NCI-H510A (cell line): ENCODE measurements at places on chromosomes 5 and 9.

GRCh38 chr9:70283848-70284247 lies 25.1 kb downstream of the SMC5 start:
- DNase-seq: no peak

DNA sequence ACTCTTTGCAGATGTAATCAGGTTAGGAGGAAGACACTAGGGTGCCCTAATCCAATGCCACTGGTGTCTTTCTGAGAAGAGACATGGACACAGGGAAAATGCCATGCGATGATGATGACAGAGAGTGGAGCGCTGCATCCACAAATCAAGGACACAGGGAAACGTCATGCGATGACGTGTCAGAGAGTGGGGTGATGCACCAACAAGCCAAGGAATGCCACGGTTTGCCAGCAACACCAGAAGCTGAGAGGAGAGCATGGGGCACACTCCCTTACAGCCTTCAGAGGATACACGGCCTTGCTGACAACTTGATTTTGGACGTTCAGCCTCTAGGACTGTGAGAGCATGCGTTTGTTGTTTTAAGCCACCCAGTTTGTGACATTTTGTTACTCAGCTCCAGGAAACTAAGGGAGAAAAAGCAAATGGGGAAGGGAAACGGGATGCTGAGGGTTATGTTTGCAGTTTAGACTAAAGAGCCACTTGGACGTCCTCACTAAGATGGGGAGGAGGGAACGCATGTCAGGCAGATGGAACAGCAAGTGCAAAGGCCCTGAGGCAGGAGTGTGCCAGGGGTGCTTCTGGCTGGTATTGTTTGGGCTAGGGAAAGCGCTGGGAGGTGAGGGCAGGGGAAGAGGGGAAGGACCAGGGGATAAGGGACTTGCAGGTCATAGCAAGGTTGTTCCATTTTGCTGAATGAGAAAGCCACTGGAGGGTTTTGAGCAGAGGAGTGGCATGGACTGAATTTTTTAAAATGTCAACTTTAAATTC lies 2.5 kb upstream of the TENT4A start:
- DNase-seq: no peak

GRCh38 chr5:95631991-95632675 lies 12.2 kb downstream of the GPR150 start:
- DNase-seq: no peak

DNA sequence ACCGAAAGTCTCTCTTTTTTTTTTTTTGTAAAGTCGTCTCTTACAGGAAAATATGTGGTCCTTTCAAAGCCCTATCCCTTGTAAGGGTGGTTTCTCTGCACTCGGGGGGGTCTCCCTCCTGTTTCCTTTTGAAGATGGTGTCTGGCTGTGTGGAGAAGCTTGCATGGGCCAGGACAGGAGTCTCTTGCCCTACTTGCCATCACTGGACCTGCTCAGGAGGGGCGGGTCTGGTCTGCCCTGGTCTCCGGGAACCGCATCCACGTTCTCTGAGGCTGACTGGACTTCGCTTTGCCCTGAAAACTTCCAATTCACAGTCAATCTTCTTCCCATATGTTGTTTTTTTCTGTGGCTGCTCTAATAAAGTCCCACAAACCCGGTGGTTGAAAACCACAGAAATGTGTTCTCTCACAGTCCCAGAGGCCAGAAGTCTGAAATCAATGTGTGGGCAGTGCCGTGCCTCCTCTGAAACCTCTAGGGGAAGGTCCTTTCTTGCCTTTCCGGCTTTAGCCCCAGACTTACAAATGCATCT lies 92.9 kb upstream of the IER5L start:
- no peak for DNase-seq

DNA sequence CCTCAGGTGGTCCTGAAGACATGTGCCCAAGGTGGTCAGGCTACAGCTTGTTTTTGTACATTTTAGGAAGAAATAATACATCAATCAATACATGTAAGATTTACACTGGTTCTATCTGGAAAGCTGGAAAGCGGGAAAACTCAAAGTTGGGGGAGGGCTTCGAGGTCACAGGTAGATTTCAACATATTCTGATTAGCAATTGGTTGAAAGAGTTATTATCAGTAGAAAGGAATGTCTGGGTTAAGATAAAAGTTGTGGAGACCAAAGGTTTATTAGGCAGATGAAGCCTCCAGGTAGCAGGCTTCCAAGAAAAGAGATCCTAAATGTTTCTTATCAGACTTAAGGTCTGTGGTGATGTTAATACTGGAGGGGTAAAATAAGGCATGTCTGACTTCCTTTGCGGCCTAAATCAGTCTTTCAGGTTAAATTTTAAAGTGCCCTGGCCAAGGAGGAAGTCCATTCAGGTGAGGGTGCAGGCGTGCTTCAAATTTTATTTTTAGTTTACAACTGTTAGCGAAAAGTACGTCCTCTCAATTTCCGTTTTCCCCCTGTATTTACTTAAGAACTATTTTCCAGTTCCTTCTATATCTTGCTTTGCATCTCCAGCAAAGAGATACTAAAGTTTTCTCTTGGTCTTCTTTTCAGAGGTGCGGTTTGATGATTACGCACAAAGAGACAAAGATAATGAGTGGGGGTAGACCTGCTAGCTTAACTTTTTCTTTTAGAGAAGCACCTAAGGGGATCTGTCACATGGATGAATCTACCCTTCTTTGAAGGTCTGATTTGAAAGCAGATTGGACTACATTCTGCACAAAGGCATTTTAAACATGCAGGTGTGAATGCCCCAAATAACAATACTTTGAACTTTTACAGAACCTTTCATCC lies 578.6 kb downstream of the RAB3C start:
- DNase-seq: no peak

GRCh38 chr5:33611877-33612276 lies 171.1 kb downstream of the TARS1 start:
- no peak for DNase-seq

DNA sequence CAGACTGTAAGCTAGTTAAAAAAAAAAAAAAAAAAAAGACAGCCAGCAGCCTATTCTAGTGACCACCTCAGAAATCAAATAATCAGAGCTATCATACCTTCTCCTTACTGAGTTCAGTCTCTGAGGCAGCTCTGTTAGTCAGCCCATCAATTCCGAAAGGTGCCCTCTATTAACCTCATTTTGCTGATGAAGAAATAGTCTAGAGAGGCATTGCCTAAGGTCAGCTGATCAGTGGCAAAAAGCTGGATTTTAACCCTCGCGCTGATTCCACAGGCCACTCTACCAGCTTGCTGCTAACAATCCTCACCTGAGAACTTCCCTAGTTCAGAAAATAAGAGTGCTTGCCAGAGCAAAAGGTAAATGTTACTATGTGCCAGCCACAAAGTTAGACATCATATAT lies 172.0 kb downstream of the DENND1A start:
- no peak for DNase-seq

DNA sequence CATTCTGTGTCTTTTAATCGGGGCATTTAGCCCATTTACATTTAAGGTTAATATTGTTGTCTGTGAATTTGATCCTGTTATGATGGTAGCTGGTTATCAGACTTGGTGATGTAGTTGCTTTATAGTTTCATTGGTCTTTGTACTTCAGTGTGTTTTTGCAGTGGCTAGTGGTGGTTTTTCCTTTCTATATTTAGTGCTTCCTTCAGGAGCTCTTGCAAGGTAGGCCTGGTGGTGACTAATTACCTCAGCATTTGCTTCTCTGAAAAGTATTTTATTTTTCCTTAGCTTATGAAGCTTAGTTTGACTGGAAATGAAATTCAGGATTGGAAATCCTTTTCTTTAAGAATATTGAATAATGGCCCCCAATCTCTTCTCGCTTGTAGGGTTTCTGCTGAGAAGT lies 156.9 kb downstream of the CNTLN start:
- DNase-seq: no peak

GRCh38 chr5:143494162-143494561 lies 90.7 kb upstream of the NR3C1 start:
- DNase-seq: no peak

GRCh38 chr9:129497005-129497812 lies 123.7 kb downstream of the C9orf50 start:
- DNase-seq: peak; percentile 73

- DNase-seq: no peak
Observed at GRCh38 chr9:22030101-22030598, 21.0 kb upstream of the CDKN2B start.

GRCh38 chr9:107274096-107274495 lies 9.0 kb upstream of the RAD23B start:
- no peak for DNase-seq

GRCh38 chr9:105930011-105930627 lies 235.8 kb downstream of the TMEM38B start:
- no peak for DNase-seq

- no peak for DNase-seq
Observed at GRCh38 chr9:88007291-88007650, 32.9 kb upstream of the CDK20 start.

- no peak for DNase-seq
Observed at GRCh38 chr9:101398930-101399642, 435 bp downstream of the ZNF189 start.

GRCh38 chr5:150746-151145 lies 40.5 kb upstream of the LRRC14B start:
- no peak for DNase-seq

DNA sequence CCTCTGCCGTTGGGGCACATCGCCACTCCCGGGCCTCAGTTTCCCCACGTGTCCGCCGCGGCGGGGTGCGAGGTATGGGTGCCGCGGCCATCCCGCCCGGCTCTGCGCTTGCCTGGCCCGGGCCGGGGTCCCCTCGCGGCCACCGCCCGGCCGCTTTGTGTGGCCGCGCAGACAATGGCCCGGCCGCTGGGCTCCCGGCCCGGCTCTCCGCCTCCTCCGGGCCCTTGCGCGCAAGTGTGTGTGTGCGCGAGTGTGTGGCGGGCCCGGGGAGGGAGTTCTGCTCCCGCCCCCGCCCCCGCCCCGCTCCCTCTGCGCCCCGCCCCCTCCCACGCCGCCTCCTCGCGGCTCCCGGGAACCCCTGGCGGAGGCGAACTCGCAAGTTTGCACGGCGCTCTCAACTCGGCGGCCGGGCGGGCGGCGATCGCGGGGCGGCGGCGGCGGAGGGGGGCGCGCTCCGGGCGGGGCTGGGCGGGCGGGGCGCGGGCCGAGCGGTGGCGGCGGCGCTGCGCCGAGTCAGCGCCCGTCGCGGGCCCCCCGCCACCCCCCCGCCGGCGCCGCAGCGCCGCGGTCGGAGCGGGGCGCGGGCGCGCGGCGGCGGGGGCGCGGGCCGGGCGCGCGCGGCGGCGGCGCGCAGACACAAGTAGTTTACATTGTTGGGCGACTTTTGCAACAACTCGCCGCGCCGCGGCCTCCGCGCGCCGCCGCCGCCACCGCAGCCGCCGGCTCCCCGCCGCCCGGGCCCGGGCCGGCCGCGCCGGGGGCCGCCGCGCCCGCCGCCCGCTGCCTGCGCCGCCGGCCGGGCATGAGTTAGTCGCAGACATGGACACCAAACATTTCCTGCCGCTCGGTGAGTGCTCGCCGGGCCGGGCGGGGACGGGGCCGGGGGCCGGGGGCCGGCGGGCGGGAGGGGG lies at the start of gene RXRA:
RXRA (plus strand) TSS at position 643 of the 911 bp plus-strand sequence; CDS start at position 820, 177 bp downstream.
- peak; percentile 26 for DNase-seq

DNA sequence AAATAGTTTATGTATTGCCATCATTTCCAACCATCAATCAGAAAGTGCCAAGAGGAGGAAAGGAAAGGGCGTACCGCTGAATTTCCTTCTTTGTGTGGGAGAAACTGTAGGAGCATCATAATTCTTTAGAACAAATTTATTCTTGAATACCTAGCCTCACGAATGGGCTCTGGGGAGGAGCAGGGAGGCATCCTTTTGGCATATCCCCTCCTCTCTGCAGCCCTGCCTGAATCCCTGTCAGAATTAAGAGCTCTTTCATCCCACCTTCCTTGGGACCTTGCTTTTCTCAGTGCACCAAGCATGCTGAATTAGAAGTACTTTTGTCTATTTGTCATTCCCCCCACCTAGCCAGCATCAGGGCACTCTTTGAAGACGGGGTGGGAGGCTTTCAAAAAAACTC lies 189.4 kb downstream of the MAPKAP1 start:
- no peak for DNase-seq

DNA sequence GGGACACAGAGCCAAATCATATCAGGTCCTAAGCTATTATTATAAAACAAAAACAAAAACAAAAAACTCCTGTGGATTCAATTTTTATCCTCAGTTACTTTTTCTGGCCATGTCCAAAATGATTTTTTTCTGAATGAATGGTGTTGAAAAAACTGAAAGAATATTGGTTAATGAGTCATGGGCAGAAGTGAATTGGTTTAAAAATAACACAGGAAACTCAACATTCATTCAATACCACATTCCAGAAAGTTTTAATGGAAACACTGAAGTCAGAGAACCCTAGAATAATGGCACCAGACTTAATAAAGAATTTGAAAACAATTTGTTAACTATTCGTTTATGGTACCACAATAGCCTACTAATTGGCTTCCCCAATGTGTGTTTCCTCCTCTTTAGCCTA lies 102.4 kb upstream of the CDH9 start:
- no peak for DNase-seq

GRCh38 chr5:141780240-141780951 lies 97.8 kb downstream of the PCDH1 start:
- DNase-seq: no peak

DNA sequence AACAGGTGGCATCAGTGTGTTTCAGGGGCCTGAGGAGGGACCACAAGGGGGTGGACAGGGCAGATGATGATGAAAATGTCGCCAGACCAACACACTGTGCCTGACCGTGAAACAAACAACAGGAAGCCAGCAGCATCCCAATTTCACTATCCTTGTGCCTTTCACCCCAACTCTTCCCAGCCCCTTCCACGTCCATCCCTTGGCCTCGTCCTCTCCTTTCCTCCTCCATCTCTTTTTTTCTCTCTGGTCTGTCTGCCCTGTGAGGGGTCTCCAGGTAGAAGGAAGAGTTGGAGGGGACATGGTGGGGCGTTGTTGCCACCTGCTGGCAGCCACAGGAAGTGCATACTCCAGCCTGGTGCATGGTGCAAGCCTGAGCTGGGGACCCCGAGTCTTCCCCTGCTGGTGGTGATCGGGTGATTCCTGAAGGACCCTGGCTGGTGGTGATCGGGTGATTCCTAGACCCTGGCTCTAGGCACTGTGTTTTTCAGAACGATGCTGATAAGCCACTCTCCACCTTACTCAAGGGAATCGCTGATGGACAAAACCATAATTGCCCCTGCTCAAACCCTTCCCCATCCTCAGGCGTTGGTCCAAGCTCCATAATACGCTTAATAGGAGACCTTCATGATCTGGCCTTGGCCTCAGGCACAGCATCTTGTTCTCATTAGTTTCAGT lies 21.7 kb upstream of the NSD1 start:
- no peak for DNase-seq

- no peak for DNase-seq
Observed at GRCh38 chr5:132053483-132053882, 7.0 kb upstream of the IL3 start.

DNA sequence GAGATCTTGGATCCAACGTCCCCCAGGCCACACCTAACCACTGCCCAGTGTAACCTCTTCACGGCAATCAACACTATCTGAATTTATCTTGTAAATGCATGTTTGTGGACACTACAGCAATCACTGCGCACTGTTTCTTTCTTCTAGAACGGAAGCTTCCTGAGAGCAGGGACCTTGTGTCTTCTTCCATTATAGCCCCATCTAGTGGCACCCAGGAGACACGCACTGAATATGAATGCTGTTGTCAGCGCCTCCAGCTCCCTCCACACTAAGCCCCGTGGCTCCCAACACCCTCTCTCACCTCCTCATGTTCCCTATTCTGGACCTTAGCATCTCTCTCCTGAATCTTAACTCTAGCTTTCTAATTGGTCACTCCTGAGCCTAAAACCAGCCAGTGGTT lies 72.7 kb downstream of the SMIM23 start:
- no peak for DNase-seq
